ENCODE measurements at places on chromosomes 4 and X.

DNA sequence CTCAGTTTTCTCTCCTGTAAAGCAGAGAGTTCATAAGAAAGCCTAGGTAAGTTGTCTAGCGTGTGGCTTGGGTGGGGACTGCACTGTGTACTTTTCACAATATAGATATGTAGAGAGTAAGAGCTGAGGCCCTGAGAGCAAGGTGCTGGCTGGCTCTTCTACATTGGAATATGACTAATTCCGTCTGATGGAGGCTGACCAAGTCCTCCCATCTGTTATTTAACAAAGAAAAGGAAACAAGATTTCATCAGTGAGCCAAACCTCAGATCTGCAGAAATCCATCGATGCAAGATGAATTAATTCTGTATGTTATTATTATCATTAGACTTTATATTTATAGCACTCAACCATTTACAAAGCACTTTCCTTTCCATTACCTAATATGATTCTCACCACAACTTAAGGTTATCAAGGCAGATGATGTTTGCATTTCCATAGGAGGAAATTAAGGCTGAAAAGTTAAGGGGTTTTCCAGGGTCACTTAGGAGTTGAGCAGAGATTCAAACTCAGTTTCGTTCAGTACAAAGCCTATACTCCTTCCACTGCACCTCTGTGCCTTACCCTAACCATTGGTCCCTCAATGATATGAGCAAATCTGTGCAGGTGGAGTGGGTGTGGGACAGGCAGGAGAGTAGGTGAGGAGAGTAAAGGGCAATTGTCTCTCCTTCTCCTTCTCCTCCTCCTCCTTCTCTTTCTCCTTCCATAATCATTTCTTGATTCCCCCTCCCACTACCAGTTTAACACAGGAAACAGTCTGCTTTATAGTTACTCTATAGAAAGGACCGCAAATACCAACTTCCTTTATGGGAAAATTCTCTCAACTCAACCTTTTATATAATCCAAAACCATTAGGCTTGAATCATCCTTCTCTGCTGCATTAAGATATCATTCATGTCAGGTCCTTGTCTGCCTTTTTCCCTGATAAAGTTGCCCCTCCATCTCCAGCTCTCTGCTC lies 27.6 kb upstream of the SRD5A3 start:
- DNase-seq: no peak

DNA sequence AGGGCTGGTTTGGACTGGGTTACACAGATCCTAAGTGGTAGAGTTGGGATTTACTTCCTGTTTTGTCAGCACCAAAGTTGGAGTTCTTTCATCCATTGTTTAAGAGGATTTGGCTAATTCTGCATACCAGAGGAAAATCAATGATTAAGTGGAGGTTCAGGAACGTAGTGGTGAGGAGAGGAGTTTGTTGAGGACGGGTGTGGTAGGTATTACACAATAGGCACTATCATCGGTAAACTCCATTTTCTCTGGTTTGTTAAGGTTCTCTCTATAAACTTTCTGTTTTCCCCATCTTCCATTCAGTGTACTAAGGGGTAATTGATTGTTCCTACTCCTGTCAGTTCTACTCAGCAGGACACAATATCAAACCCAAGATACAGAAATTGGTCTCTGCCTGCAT lies 107.5 kb upstream of the VCX2 start:
- DNase-seq: no peak

- DNase-seq: no peak
Observed at GRCh38 chr4:189029976-189030504, 890.8 kb downstream of the TRIML1 start.

DNA sequence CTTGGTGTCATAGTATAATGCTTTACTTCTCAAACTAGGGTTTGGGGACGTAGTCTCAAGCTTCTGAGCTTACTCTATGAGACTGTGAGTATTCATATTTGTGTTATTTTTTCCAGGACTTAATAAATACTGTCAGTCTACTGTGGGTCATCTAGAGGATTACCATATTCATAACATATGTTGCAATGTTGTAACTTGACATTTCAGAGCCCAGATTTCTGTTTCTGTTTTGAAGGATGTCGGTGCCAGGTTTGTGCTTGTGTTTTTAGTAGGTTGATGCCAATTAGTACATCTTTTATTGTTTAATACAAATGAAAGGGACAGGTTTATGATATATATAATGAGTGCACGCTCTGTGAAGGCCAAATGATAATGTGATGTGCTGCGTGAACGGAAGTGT lies 69.6 kb downstream of the SPANXN4 start:
- DNase-seq: no peak
